ENCODE measurements at places on chromosomes 5 and 9.

DNA sequence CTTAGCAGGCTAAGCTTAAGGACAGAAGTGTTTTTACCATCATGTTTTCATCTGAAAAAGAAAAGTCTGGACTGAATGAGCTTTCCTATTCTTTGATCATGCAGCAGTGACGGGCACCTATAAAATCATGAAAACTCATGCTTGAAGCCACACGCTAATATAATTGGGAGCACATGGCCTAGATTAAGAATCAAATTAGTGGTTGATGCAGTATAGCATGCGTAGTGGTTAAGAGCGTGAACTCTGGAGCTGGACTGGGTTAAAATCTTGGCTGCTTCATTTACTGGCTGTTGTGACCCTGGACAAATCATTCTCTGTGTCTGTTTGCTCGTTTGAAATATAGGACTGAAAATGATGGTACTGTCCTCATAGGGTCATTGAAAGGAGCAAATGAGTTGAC lies 49.9 kb upstream of the IL13 start:
- no peak for DNase-seq

DNA sequence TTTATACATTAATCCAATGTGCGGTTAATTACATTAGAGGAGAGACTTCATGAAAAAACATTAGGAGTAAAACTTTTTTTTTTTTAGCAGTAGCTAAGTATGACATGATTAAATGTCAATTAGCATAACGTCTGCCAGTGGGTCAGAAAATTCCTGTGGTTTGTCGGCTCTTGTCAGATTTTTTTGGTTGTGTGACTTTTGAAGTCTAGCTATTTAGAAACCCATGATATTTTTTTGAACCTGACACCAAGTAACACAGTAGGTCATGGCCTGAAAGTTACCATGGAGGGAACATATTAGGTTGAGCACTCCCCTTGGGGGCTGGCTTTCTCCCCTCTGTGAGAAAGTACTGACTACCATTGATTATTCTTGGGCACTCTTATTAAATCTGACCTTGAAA lies 84.8 kb upstream of the ALDH1A1 start:
- DNase-seq = no peak

- no peak for DNase-seq
These were observed 16.0 kb downstream of the ANGPTL2 start for GRCh38 chr9:127106466-127106855.

- no peak for DNase-seq
These were observed 355.3 kb downstream of the ZSWIM6 start for GRCh38 chr5:61687371-61687770.

GRCh38 chr9:106880081-106880480 lies 17.1 kb downstream of the ZNF462 start:
- no peak for DNase-seq

GRCh38 chr5:137200906-137201700 lies 298.0 kb downstream of the SPOCK1 start:
- no peak for DNase-seq

- no peak for DNase-seq
These were observed 61.5 kb upstream of the RARS1 start for GRCh38 chr5:168424594-168425323.

Measured in COLO829 (cell line).